ENCODE measurements at places on chromosomes 3 and 15. TPM values are rescaled to one million over a fixed set of nuclear protein-coding genes. Genes with fewer than 3 reads are reported as not detected.

DNA sequence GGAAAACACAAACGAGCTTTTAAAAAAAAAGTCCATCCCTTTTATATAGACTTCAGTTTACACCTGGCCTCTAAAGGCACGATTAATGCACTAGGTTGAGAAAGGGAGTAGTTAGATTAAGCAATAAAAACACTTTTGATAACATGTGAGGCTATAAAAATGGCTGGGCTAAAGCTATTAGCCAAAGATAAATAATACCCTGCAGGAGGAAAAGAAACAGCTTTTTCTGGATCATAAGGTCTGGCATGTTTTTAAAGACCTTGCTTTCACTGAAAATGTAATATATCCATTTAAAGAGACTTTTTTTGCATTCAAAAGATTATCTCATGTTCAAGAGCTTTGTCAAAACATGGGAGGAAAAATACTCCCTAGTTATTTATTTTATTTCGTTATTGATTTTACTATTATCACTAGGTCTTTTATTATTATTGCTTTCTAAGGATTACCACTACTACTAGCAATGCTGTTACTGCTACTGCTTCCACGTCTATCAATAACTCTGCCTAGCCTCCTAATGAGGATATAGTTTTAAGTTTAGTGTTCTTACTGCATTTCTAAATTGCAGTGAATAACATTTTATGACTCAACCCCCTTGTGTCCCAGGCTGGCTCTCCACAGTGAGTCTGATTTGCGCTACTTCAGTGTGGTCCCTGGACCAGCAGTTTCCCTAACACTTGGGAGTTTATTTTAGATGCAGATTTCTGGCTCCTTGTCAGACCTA, 93.4 kb downstream of the THRB start:
- no peak overlapping the region for H3K27ac ChIP-seq
- DNase-seq, result no peak
- H3K27me3 ChIP-seq, result no peaks in the 10 kb centered on the region
- peaks cover 4% of the 10 kb centered on the region for H3K36me3 ChIP-seq

DNA sequence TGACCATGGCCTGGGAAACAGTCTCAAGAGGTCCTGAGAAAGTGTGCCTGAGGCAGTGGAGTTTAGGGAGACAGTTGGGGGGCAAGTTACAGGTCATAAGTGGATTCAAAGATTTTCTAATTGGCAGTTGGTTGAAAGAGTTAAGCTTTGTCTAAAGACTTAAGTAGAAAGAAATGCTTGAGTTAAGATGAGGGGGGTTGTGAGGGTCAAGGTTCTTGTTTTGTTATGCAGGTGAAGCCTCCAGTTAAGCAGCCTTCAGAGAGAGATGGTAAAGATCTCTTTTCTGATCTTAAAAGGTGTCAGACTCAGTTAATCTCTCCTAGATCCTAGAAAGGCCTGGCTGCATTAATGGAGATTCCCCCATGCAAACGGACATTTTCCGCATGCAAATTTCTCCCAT, 356.3 kb upstream of the C2CD4B start:
- H3K36me3 ChIP-seq, result no peaks in the 10 kb centered on the region
- H3K4me3 ChIP-seq, result no peak overlapping the region
- no peaks in the 10 kb centered on the region for H3K4me1 ChIP-seq

The SI gene
- total RNA-seq, result not detected

The MITF gene
- total RNA-seq, result 16.1 TPM

- no peak overlapping the region for H3K27ac ChIP-seq
- H3K27me3 ChIP-seq, result no peaks in the 10 kb centered on the region
- no peak overlapping the region for H3K4me3 ChIP-seq
These were observed 223.4 kb downstream of the SNRPN start for GRCh38 chr15:25177955-25178801.

DNA sequence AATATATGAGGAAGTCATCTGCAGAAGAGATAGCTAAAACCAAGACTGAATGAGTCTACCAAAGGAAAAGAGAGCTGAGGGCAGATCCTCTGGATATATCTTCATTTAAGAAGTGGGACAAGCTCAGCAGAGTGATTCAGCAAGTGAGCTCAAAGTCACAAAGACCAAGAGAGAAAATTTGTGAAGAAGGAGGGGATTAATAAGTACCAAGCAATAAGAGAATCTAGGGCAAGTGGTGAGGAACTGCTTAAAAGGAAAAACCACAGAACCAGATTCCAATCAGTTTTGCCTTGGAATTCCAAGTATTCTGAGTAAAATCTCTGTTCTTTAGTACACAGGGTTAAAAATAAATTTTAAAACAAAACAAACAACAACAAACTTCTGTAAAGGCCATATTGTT, 3.6 kb downstream of the EHHADH start:
- no peaks in the 10 kb centered on the region for H3K4me1 ChIP-seq
- no peak for DNase-seq
- H3K4me3 ChIP-seq, result no peak overlapping the region
- no peaks in the 10 kb centered on the region for H3K27me3 ChIP-seq
- no peak overlapping the region for H3K27ac ChIP-seq
- H3K36me3 ChIP-seq, result no peaks in the 10 kb centered on the region

The CLDN16 gene
- 0.23 TPM for total RNA-seq

GRCh38 chr3:164460851-164461250, 617.4 kb downstream of the SI start:
- H3K27me3 ChIP-seq, result peaks cover 66% of the 10 kb centered on the region
- no peak for DNase-seq

- no peak for DNase-seq
- no peak overlapping the region for H3K27ac ChIP-seq
- H3K27me3 ChIP-seq, result no peaks in the 10 kb centered on the region
- no peaks in the 10 kb centered on the region for H3K36me3 ChIP-seq
These were observed 1.3 kb downstream of the SCN5A start for GRCh38 chr3:38648024-38648658.

GRCh38 chr3:38004415-38005075, 14.0 kb downstream of the VILL start:
- peak; percentile 81 for DNase-seq
- H3K36me3 ChIP-seq, result peaks cover 5% of the 10 kb centered on the region
- no peak overlapping the region for H3K27ac ChIP-seq
- no peak overlapping the region for H3K4me3 ChIP-seq
- peaks cover 23% of the 10 kb centered on the region for H3K4me1 ChIP-seq

- no peak overlapping the region for H3K4me3 ChIP-seq
- no peaks in the 10 kb centered on the region for H3K36me3 ChIP-seq
- peaks cover 20% of the 10 kb centered on the region for H3K27me3 ChIP-seq
- H3K27ac ChIP-seq, result peak overlapping the region; percentile 29
- peaks cover 9% of the 10 kb centered on the region for H3K4me1 ChIP-seq
These were observed 253.5 kb upstream of the CTDSPL start for GRCh38 chr3:37608061-37608702.

- H3K27ac ChIP-seq, result peak overlapping the region; percentile 71
- DNase-seq, result peak; percentile 58
- H3K36me3 ChIP-seq, result no peaks in the 10 kb centered on the region
- H3K4me3 ChIP-seq, result no peak overlapping the region
These were observed 234.4 kb upstream of the LRTM1 start for GRCh38 chr3:55162031-55162795.

GRCh38 chr3:29212789-29213433, 68.0 kb upstream of the RBMS3 start:
- no peak for DNase-seq
- no peak overlapping the region for H3K4me3 ChIP-seq
- no peaks in the 10 kb centered on the region for H3K27me3 ChIP-seq
- no peak overlapping the region for H3K27ac ChIP-seq

GRCh38 chr3:188689101-188689574, 482.6 kb upstream of the TPRG1 start:
- peak; percentile 82 for DNase-seq
- H3K4me1 ChIP-seq, result peaks cover 24% of the 10 kb centered on the region
- no peak overlapping the region for H3K4me3 ChIP-seq
- peak overlapping the region; percentile 67 for H3K27ac ChIP-seq
- no peaks in the 10 kb centered on the region for H3K27me3 ChIP-seq

DNA sequence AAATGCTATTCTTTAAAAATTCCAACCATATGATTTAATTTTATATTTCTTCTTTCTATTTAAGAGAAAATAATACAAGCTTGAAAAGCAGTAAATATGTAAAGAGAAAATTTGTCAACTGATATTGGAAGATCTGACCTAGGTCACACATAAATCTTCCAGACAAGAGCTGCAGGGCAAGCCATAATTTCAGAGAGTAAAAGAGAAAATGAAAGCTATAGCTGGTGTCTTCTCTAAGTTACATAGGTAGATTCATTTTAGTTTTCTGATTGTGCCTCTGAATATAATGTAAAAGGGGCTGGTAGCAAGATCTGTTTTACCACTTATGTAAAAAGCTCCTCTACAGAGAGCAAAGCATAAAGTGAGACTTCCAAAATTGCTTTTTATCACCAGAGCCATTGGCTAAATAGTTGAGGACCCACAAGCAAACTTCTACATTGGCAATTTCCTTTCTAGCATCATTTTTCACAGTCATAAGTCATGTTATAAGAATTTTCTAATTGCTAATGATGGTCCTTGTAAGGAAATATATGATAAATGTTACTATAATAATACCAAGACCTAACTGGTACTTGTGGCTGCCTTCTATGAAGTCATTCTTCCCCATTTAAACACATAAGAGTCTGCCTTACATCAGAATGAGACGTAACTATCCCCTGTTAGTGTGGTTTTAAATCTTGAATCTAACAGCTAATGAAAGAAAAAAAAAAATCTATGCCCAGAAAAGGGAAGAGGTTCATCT, 80.8 kb upstream of the SKOR1 start:
- peak overlapping the region; percentile 89 for H3K27ac ChIP-seq
- no peaks in the 10 kb centered on the region for H3K27me3 ChIP-seq
- DNase-seq, result no peak
- H3K4me1 ChIP-seq, result peaks cover 19% of the 10 kb centered on the region
- no peak overlapping the region for H3K4me3 ChIP-seq

The APPL1 gene
- 35.4 TPM for total RNA-seq

- peaks cover 29% of the 10 kb centered on the region for H3K4me1 ChIP-seq
- peaks cover 70% of the 10 kb centered on the region for H3K36me3 ChIP-seq
- no peak overlapping the region for H3K4me3 ChIP-seq
- DNase-seq, result no peak
- no peaks in the 10 kb centered on the region for H3K27me3 ChIP-seq
These were observed 22.2 kb downstream of the TMEM43 start for GRCh38 chr3:14147066-14147435.

The SPESP1 gene
- 16.8 TPM for total RNA-seq

GRCh38 chr15:99385005-99385669, 133.9 kb downstream of the LRRC28 start:
- no peak overlapping the region for H3K27ac ChIP-seq
- no peaks in the 10 kb centered on the region for H3K27me3 ChIP-seq
- H3K4me3 ChIP-seq, result no peak overlapping the region
- H3K36me3 ChIP-seq, result peaks cover 8% of the 10 kb centered on the region

GRCh38 chr3:23435318-23435717, 232.2 kb downstream of the UBE2E2 start:
- H3K4me3 ChIP-seq, result no peak overlapping the region
- no peaks in the 10 kb centered on the region for H3K36me3 ChIP-seq
- H3K27me3 ChIP-seq, result no peaks in the 10 kb centered on the region
- H3K27ac ChIP-seq, result no peak overlapping the region
- no peaks in the 10 kb centered on the region for H3K4me1 ChIP-seq

- peaks cover 26% of the 10 kb centered on the region for H3K4me1 ChIP-seq
- H3K36me3 ChIP-seq, result peaks cover 22% of the 10 kb centered on the region
- no peaks in the 10 kb centered on the region for H3K27me3 ChIP-seq
These were observed 26.6 kb downstream of the MIX23 start for GRCh38 chr3:122356402-122356801.

DNA sequence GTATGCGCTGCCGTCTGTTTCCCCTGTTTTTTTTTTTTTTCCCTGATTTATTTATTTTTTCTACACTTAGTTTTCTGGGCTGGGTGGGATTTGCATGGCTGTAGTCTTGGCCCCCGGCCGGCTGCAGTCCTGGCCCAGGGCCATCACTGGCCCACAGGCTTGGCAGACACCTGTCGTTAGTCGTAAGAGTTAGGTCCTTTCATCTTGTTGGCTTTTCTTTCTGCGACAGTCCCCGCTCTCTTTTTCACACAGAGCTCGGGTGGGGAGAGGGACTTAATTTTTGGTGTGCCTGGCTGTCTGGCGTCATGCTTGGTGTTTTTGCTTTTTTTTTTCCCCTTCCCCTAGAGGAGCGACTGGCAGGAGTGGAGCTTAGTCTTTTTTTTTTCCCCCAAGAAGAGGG, 183.4 kb downstream of the KLF13 start:
- H3K4me3 ChIP-seq, result no peak overlapping the region
- peaks cover 12% of the 10 kb centered on the region for H3K27me3 ChIP-seq
- H3K4me1 ChIP-seq, result peaks cover 2% of the 10 kb centered on the region
- no peaks in the 10 kb centered on the region for H3K36me3 ChIP-seq
- DNase-seq, result no peak
- no peak overlapping the region for H3K27ac ChIP-seq

The HIGD2B gene
- total RNA-seq, result not detected

GRCh38 chr3:194687638-194688199, 2.0 kb downstream of the FAM43A start:
- no peaks in the 10 kb centered on the region for H3K36me3 ChIP-seq
- peaks cover 39% of the 10 kb centered on the region for H3K4me1 ChIP-seq
- no peaks in the 10 kb centered on the region for H3K27me3 ChIP-seq

GRCh38 chr3:8647137-8647985, 2.8 kb upstream of the SSUH2 start:
- peaks cover 12% of the 10 kb centered on the region for H3K27me3 ChIP-seq
- H3K4me1 ChIP-seq, result no peaks in the 10 kb centered on the region
- no peak for DNase-seq

The NR2E3 gene
- 0.56 TPM for total RNA-seq

Data from MCF 10A (cell line).